ENCODE measurements at places on chromosomes 2 and 18.

DNA sequence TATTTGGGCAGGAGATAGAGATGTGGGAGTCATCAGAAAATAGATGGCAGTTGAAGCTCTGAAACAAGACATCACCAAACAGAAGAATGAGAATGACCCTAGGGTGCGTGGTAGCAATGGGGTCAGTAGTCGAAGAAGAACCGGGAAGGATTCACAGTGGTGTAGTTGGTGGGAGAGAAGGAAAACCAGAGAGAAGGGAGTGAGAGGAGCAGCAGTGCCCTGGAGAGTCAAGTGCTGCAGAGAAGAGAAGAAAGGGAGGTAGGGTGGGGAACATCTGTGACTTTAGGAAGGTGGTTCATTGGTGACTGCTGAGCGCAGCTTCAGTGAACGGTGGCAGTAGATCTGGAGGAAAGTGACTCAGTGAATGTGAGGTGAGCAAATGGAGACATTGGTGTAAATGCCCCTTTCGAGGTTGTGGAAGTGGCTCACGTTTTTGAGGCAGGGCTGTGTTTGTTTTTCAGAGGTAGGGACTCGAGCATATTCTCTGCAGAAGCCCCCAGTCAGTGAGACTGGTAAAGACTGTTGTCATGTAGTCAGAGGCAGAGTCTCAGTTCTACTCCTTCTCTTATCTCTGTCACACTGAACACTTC is 36.4 kb downstream of the CDC42EP3 start:
- no peak for DNase-seq

DNA sequence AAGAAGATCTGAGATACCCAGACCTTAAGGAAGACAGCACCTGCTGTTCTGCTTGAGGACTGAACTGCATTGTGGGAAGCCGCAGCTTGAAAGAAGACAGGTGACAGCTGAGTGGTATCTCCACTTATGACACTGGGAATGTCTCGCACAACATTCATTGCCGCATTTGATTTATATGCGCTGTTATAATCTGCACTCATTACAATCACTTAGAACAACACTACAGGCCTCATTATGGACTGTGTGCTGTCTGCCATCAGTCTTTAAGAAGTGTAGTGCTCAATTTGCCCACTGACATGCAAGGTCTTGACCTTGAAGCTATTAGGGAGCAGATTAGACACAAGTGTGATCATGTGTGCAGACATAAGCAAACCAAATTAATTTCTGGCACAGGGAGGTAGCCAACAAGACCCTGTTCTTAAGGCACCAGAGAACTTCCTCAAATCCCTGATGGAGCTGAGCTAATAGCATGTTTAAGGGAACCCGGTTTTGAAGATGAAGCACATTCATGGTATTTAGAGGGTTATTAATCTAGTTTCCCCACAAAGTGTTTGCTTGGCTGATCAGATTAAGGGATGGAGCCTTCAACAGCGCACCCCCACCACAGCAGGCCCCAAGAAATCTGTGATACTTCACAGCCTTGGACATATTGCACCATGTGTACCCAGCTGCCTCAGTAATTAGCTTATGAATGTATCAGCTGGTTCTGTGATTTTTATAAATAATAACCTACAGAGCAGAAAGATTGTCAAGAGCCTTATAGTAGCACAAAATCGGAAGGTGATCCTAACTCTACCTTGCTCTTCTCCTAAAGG is 146.8 kb downstream of the SATB2 start:
- no peak for DNase-seq

- DNase-seq = no peak
Measured at GRCh38 chr2:43152741-43153647, 73.4 kb downstream of the ZFP36L2 start.

DNA sequence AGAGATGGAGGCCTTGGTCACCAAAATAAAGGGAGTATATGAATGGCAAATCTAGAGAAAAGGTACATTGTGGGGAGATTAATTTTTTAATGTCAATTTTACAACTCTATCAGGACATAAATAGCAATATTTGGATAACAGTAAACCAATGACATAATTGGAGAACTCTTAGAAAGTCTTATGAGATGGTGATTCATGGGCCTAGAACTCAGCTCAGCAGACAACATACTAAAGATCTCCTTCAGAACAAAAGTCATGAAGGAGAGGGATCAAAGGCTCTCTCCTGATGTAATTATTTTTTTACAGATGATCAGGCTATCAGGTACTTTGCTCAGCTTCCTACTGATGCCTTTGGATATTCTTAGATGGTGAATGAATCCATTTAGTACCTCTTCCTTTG is 90.0 kb downstream of the CRACDL start:
- DNase-seq = no peak

DNA sequence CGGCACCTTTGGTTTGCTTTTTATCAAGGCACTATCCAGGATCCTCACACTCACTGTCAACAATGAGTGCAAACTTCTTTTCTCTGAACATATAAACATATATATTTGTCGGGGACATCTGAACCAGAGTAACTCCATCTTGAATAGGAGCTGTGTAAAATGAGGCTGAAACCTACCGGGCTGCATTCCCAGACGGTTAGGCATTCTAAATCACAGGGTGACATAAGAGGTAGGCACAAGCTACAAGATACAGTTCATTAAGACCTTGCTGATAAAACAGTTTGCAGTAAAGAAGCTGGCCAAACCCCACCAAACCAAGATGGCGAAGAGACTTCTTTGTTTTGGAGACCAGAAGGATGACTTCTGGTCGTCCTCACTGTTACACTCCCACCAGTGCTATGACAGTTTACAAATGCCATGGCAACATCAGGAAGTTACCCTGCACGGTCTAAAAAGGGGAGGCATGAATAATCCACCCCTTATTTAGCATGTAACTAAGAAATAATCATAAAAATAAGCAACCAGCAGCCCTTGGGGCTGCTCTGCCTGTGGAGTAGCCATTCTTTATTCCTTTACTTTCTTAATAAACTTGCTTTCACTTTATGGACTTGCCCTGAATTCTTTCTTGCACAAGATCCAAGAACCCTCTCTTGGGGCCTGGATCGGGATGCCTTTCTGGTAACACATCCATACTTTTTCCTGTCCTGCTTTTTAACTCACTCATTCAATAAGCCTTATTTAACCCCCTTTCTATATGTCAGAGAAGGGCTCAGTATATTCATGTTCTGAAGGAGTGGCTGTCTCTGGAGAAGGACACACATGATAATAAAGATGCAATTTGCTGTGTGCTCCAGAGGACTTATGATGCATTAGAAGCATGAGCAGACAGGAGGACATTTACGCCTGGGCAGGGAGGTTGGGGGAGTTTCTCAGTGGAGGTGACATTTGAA is 65.4 kb downstream of the TACR1 start:
- peak; percentile 42 for DNase-seq

DNA sequence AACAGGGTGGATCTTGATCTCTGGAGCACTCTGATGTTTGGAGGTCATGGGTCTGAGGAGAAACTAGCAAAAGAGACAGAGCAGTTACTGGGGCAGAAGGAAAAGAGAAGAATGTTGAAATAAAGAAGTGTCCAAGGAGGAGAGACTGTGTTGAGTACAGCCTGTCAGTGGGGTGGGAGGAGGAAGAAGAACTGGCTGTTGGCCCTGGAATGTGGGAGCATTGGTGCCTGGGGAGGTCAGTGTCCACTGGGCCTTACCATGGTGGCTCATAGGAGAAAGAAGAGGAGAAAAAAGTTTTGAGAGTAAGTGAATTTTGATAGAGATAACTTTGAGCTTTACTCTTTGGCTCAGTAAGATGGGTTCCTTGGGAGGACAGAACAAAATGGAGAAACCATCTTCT is 499.0 kb downstream of the TXNL1 start:
- no peak for DNase-seq

DNA sequence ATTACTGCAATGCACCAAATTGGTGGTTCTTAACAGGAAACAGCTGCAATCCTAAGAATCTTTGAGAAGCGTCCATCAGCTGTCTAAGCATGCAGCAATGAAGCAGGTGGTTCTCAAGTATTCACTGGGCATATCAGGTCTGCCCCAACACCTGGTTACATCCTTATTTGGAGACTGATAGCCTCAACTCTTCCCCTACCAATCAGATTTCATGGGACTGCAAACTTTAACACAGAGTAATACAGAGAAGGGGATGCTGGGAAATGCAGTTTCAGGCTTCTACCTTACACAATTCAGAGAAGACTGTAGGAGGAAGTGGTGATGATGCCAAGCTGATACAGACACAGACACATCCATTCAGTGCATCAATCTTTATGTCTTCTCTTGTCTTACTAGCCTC is 240.5 kb downstream of the BCL2 start:
- DNase-seq = no peak

DNA sequence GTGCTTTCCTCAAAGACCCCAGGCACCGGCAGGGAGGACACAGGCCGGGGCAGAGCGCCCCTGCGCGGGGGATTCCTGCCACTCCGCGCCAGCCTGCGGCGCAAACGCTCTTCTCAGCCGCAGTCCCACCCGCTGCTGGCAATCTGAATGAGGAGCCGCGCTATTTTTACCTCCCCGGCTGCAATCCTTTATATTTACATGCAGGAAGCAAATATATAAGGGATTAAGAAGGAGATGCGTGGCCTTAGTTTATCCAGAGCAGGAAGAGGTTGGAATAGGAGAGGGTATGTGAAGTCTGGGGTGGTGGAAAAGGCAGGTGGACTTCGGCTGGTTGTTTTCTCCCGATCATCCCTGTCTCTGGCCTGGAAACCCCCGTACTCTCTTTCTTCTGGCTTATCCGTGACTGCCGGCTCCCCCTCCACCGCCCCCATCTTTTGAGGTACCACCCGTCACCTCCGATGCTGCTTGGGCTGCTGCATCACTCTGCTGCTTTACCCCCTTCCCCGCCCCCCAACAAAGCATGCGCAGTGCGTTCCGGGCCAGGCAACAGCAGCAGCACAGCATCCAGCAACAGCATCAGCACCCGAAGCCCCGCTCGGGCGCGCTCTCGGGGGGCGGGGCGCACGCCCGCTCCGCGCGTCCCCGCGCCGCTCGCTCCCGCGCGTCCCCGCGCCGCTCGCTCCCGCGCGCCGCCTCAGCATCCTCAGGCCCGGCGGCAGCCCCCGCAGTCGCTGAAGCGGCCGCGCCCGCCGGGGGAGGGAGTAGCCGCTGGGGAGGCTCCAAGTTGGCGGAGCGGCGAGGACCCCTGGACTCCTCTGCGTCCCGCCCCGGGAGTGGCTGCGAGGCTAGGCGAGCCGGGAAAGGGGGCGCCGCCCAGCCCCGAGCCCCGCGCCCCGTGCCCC is at the start of gene ADAM23:
Gene ADAM23, plus strand, starts transcription at position 700 of the 902 bp plus-strand sequence. CDS start 335 bp downstream, outside the sequence.
- peak; percentile 72 for DNase-seq
